ENCODE measurements at places on chromosomes 4 and X. TPM values are rescaled to one million over a fixed set of nuclear protein-coding genes. Genes with fewer than 3 reads are reported as not detected.

- no peak for DNase-seq
Observed at GRCh38 chr4:113083346-113083745, 33.9 kb downstream of the ANK2 start.

GRCh38 chrX:93985344-93986307 is 311.6 kb downstream of the FAM133A start:
- no peak for DNase-seq

DNA sequence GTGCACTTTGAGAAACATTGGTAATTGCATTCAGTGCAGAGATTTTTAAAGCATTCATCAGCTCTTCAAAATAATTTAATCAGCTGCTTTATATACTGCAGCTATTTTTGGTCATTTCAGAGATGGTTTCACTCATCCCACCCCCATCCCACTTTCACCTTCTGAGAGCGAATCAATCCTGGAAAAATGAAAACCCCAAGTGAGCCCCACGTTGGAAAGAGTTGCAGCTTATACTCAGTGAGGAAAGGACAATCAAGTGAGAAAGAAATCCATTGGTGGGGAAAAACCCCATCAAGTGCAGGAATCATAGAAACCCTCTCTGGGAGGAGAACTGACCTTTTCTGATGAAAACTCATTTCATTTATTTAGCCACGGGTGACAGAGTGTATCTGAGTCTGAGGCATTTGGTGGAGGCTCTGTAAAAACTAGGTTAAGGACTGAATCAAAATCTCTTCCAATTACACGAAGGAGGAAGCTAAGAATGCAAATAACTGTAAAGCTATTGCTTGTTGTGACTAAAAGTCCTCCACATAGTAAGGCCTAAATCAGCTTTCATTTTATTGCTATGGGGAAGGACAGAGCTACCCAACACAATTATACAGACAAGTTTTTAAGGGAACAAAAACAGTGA is 240.4 kb upstream of the PGRMC2 start:
- DNase-seq: no peak

- no peak for DNase-seq
Observed at GRCh38 chr4:22323691-22324090, 192.2 kb downstream of the ADGRA3 start.

Gene SLC10A6
- polyA plus RNA-seq: not detected

GRCh38 chrX:133852401-133852800 is 133.0 kb downstream of the GPC3 start:
- DNase-seq: no peak

DNA sequence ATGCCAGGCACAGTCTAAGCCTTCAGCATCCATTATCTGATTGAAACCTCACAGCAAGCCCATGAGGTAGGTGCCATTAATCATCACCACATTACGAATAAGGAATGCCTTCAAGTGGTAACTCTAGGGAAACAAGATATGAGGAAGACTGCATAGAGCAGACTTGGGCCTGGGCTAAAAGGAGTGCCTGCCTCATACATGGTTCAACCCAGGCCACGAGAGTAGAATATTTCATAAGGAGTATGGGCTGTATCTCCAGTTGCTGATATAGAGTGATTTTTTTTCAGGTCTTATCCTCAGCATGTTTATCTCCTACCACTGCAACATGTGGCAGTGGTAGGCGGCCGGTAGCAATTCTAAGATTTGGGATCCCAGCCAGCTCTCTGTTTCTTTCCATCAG is 51.7 kb downstream of the ATP11C start:
- DNase-seq: no peak

- DNase-seq: no peak
Observed at GRCh38 chr4:63393544-63393943, 1015.7 kb downstream of the TECRL start.

Gene TRIM61
- 9.6 TPM for polyA plus RNA-seq

Gene TLR6
- polyA plus RNA-seq: 4.5 TPM

Gene DCAF8L2
- polyA plus RNA-seq: not detected

DNA sequence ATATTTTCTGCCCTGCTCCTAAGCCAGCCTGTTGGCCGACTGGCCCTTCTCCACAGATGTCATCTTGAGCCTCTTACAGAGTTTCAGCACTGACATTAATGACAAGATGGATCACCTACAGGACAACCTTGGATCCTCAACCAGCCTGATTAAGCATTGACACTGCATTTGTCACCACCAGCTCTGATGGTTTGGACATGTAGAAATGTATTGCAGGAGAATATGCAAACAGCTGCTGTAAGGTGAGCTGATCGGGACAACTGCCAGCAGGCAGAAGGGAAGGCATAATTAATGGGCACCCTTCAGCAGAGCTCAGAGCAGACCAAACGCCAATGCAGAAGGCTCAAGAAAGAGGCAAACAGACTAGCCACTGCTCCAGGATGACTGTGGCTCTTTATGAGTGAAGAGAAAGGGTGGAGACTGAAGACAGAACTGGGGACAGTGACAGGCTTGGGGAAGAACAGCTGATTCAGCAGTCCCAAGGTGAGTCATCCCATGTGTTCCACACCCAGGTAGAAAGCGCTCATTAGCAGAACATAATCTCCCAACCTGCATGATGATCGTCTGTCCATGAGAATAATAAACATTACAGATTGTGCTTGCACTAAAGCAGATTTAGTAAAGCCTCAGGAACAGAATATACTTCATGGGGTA is 6.7 kb downstream of the CORIN start:
- DNase-seq: no peak

DNA sequence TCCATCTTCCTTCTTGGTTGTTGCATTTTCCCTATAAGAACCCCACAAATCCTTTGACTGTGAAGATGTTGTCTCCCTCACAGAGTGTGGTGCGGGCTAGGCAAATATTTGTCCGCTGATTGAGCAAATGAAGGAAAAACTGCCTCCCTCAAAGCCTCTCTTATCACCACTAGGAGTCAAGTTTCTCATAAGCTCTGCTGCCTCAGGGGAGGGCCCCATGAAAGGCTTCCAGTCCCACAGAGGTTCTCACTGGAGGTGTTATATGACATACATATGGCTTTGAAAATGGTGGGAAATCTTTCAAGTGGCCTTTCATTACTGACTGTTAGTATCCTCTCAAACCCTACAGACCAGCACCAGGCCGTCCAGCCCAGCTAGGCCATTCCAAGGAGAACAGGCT is 9.3 kb downstream of the VGLL1 start:
- no peak for DNase-seq

DNA sequence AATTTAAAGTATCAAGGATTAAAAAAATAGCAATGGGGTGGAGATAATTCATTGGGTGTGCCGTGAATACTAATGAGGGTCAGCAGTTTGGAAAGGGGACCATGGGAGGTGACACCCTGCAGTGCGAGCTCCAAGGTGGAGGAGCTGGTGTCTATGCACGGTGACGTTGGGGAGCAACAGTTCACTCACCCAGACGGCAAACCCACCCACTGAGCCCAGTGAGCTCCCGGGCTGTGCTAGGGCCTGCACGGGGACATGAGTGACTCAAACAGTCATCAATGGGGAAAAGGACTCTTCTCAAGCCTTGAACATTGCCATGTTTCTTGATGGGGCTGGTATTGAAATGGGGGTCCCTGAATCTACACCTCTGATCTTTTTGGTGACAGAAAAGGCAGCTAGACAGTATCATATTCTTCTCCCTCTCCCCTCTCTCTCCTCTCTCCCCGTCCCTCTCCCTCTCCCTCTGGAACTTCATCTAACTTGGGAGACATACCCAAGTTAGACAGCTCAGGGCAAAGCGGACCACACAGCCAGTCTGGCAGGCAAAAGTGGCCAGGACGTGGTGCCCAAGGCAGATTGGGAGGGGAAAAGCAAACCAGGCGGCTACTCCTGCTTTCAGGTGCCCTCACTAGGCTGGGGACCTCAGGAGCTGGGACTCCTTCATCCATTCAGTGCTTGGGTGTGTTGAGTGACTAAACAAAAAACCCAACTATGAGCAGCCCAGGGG is 26.3 kb upstream of the PPP2R2C start:
- no peak for DNase-seq

DNA sequence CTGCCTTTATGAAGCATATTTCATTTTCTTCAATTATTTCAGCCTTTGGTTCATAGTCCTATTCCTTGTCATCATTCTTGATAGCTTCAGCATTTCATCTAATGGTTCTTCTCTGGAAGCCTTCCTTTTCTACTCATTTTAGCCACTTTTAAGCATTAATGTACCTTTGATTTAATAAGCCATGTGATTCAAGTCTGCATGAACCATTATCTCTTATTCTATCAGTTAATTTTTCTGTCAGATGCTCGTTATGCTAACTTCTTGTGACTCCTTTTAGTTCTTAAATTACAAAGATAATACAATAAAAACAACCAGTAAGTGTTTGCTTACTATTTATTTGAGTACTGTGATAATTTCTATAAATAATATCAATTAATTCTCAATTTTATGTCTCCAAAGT is 210.1 kb upstream of the MAB21L2 start:
- DNase-seq: no peak

GRCh38 chr4:11546391-11547175 is 117.9 kb upstream of the HS3ST1 start:
- no peak for DNase-seq

Gene MAP3K15
- polyA plus RNA-seq: not detected

Gene SHROOM4
- polyA plus RNA-seq: not detected

- DNase-seq: no peak
Observed at GRCh38 chr4:23789762-23790161, 100.1 kb downstream of the PPARGC1A start.

Gene CPEB2
- polyA plus RNA-seq: 2.3 TPM

- DNase-seq: no peak
Observed at GRCh38 chr4:115687052-115687755, 573.8 kb upstream of the NDST4 start.

Gene TMSB15C
- 0.69 TPM for polyA plus RNA-seq

Gene PDE6B
- polyA plus RNA-seq: 3.1 TPM

GRCh38 chr4:183636503-183636902 is 22.5 kb downstream of the RWDD4 start:
- DNase-seq: no peak

Gene CFI
- polyA plus RNA-seq: not detected

GRCh38 chrX:72003811-72004750 is 93.4 kb downstream of the NHSL2 start:
- DNase-seq: no peak

Gene PLK4
- polyA plus RNA-seq: 45.3 TPM

Gene ANTXR2
- 8.6 TPM for polyA plus RNA-seq

Gene DOCK11
- polyA plus RNA-seq: 12.2 TPM

DNA sequence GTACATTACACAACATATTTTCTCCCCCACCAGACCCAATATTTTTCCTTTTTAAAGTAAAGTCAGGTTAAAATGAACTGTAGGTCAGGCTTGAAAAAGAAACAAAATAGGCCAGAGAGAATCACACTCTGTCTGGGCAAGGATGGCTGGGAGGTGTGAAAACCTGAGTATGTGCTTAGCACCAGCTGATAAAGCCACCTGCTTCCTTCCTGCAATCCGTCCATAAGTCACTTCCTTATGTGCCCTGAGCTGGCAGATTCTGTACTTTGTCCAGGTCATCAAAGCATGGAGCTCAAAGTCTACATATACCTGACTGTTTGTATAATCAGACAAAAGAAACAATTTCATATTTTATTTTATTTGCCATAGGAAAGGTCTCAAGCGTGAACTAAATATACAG is 37.7 kb downstream of the ANTXR2 start:
- no peak for DNase-seq

Gene TEX13C
- polyA plus RNA-seq: not detected

GRCh38 chr4:87497578-87497977 is 31.6 kb downstream of the SPARCL1 start:
- no peak for DNase-seq

Gene IL2
- not detected for polyA plus RNA-seq

DNA sequence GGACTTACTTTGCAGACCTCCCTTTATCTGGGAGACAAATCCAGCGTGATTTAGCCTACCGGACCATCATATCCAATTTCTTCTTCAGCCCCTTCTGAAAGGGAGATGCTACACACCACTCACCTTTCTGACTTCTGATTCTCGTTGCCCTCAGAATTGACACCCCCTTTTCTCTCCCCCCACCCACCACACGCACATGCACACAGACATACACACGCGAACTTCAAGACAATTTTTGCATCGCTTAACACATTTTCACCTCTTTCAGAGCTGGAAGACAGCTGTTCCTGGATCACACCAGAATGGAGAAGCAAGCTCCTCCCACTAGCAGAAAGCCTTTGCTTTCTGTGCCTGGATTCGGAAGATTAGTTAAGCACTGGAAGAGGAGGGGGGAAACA is 1.0 kb upstream of the SNCA start:
- DNase-seq: no peak

Gene MAGEC2
- polyA plus RNA-seq: not detected

- no peak for DNase-seq
Observed at GRCh38 chr4:52824270-52824602, 37.9 kb upstream of the RASL11B start.

- no peak for DNase-seq
Observed at GRCh38 chr4:169241464-169241863, 29.3 kb downstream of the SH3RF1 start.

GRCh38 chr4:186144198-186144945 is 39.9 kb downstream of the FAM149A start:
- DNase-seq: no peak

DNA sequence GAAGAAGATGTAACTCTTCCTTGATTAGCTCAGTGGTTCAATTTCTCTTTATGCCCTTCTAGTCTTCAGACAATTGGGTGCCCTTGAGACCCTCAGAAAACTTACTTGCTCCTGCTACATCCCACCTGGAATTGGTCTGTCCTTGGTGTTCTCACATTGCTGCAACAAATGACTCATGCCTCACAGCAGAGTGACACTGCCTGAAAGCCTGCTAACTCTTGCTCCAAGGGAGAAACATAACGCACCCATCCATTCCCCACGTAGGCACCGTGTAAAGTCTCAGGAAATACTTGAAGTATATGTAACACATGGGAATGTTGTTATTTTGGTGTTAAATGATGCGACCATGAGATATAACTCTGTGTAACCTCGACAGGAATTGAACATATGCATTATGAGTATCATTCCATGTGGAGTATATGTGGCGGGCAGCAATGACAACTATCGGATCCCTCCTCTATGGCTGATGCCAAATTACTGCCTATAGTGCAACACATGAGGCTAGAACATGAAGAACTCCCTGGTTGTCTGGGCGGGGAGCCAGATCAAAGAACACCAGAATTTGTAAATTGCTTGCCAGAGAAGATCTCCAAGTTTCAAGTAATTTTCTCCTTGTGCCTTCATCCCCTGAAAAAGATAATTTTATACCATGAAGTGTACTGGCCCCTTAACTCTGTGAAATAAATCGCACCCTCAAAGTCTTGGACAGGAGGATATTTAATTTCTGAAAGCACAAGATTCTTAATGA is 231.3 kb upstream of the STK26 start:
- no peak for DNase-seq

DNA sequence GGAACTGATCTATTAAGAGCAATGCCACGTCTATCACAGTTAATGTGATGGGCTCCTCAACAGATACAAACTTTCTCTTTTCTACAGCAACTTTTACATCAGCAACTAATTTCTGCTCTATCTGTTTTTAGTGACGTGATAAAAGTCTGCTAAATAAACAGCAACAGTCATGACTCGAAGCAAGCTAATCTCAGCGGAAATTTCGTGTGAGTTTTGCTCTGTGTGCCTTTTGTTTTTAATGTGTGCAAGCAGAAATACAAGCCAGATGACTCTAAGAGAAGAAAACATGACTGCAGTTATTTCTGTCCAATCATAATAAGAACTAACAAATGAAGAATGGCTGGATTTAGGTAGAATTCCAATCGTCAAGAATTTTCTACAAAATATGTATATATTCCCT is 214.3 kb downstream of the LDB2 start:
- DNase-seq: no peak

- no peak for DNase-seq
Observed at GRCh38 chr4:181008164-181008563, 1235.0 kb upstream of the TENM3 start.

- DNase-seq: no peak
Observed at GRCh38 chrX:112753116-112753515, 73.4 kb upstream of the LHFPL1 start.
